ENCODE measurements at places on chromosomes 12 and 14.

GRCh38 chr12:9052610-9053009, 63.1 kb downstream of the A2M start:
- no peak for DNase-seq

GRCh38 chr14:73760598-73761586, 46.7 kb upstream of the PNMA1 start:
- no peak for DNase-seq

DNA sequence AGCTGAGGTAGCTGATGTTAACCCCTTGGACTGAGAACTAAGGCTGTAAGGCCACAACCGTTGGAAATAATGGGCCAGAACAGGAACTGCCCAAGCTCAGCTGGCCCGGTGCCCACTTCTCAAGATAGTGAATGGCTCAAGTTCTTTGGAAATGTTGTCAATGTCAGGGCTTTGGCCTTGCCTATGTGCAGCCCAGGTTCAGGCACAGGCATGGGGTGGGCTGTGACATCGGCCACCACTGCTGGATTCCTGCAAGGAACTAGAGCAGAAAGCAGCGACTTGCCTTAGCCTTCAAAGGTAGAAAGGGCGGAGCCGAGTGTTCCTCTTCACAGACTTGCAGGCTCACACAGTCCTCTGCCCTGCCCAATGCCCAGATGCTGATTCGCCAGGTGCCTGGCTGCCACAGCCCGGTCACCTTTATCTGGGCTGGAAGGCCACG, 291.2 kb downstream of the ZFP36L1 start:
- DNase-seq: no peak

- DNase-seq: no peak
Observed at GRCh38 chr12:81077686-81078441, at the start of gene ACSS3. Gene ACSS3, plus strand, starts transcription at chr12:81078079. Its CDS starts 42 bp downstream, at chr12:81078121.

DNA sequence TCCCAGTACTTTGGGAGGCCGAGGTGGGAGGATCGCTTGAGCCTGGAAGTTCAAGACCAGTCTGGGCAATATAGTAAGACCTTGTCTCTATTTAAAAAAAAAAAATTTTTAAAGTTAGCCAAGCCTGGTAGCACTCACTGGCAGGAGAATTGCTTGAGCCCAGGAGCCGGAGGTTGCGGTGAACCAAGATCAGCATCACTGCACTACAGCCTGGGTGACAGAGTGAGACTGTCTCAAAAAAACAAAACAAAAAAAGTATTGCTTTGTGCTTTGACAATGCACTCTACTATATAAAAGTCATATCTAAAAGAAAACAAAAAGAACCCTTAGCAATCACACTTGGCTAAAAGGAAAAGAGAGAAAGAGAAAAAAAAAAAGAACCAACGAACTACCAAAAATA, 26.8 kb downstream of the GNPTAB start:
- no peak for DNase-seq

DNA sequence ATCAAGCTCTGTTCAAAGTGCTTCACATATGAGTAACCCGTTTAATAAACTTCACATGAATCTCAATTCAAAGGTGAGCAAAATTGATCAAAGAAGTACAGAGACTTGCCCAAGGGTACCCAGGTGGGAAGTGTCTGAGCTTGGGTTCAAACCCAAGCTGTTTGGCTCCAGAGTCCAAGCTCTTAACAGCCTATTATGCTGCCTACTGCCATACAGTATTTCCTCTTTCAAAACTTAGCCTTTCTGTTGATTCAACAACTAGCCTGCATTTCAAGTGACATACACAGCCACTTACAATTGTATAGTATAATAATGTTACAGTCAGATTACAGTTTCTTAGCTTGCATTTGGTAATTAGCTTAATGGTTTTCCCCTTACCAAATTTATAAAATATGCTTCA, 29.7 kb downstream of the FRMD6 start:
- no peak for DNase-seq
